Upper lobe of left lung (tissue), 6 donors: ENCODE measurements at places on chromosomes 16 and 17. TPM values are rescaled to one million over a fixed set of nuclear protein-coding genes. Genes with fewer than 3 reads are reported as not detected.

Gene EVPL
- 47.5 TPM for total RNA-seq

Gene ANKS4B
- total RNA-seq: 0.06 TPM

Gene NLRP1
- 37.0 TPM for total RNA-seq

GRCh38 chr16:8966817-8967131 is 3.1 kb upstream of the USP7 start:
- no peak for DNase-seq
- peaks cover 4% of the 10 kb centered on the region for H3K4me1 ChIP-seq
- no peaks in the 10 kb centered on the region for H3K36me3 ChIP-seq
- H3K27ac ChIP-seq: no peak overlapping the region
- H3K27me3 ChIP-seq: no peaks in the 10 kb centered on the region

DNA sequence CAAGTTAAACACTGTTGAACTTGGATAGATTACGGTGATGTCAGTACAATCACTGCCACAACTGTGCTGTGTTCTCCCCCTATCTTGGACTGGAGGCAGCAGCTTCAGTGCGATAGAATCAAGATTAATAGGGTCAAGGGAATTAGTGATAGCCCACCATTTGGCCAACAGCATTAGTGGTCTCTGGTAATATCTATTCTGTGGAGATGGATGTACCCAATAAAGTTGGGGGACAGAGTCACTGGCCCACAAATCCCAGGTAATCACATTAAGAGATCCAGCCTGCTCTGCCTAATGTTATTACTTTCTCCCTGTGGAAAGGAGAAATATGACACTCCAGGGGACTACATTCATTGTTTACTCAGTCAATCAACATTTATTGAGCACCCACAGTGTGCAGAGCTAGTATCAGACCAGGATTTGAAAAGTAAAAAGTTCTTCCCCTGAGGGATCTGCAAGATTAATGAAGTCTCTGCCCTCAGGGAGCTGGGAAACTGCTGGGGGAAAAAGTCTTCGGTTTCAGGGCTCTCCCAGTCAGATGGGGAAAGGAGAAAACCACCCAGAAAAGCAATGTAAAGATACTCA is 23.6 kb upstream of the ATP5MC1 start:
- H3K27me3 ChIP-seq: no peaks in the 10 kb centered on the region
- H3K36me3 ChIP-seq: peaks cover 10% of the 10 kb centered on the region
- H3K27ac ChIP-seq: no peak overlapping the region
- no peak for DNase-seq
- H3K4me1 ChIP-seq: peaks cover 23% of the 10 kb centered on the region

Gene MT1A
- total RNA-seq: not detected
